ENCODE measurements at places on chromosomes 7 and 10.

DNA sequence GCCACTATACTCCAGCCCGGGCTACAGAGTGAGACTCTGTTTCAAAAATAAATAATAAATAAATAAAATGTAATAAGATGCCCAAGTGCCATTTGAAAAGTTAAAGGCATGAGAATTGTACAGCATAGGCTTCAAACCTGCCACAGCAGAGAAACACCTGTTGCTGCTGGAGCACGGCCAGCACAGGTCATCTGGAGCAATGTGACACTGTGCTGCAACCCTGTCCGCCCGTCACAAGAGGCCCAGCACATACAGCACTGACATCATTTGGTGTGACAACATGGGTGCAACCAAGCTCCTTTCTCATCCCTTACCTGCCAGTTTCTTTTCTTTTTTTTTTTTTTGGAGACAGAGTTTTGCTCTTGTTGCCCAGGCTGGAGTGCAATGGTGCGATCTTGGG lies 1.3 kb downstream of the RFC2 start:
- H3K36me3 ChIP-seq: no peaks in the 10 kb centered on the region
- no peak overlapping the region for H3K27ac ChIP-seq
- peak; percentile 66 for DNase-seq
- H3K27me3 ChIP-seq: no peaks in the 10 kb centered on the region
- H3K4me3 ChIP-seq: no peak overlapping the region

DNA sequence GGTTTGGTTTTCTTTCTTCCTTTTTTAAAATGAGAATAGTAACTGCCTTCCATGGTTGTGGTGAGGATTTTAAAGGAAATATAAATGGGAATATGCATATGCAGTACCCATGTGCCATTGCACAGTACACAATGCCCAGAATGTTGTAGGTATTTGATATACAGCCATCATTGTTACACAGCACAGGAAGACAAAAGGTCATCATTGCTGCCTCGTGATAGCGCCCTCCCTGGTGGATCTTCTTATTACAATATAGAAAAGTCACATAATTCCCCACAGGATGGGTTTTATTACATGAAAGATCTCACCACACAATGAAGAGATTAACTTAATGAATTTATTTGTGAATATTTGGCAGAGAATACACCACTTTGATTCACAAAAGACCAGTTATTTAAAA lies 76.5 kb downstream of the PPP1R17 start:
- no peak overlapping the region for H3K4me3 ChIP-seq
- no peaks in the 10 kb centered on the region for H3K4me1 ChIP-seq
- H3K27me3 ChIP-seq: no peaks in the 10 kb centered on the region
- no peaks in the 10 kb centered on the region for H3K36me3 ChIP-seq
- no peak for DNase-seq

- H3K27ac ChIP-seq: no peak overlapping the region
- no peaks in the 10 kb centered on the region for H3K36me3 ChIP-seq
- no peaks in the 10 kb centered on the region for H3K27me3 ChIP-seq
- no peak overlapping the region for H3K4me3 ChIP-seq
Observed at GRCh38 chr10:28135258-28135657, 136.4 kb upstream of the ODAD2 start.

GRCh38 chr10:18681366-18681765 lies 22.1 kb downstream of the ARL5B start:
- no peak overlapping the region for H3K4me3 ChIP-seq
- no peaks in the 10 kb centered on the region for H3K36me3 ChIP-seq
- DNase-seq: no peak

GRCh38 chr7:107836237-107837144 lies 33.5 kb upstream of the SLC26A3 start:
- H3K4me1 ChIP-seq: no peaks in the 10 kb centered on the region
- H3K4me3 ChIP-seq: no peak overlapping the region
- no peak for DNase-seq

GRCh38 chr7:41185851-41186250 lies 517.0 kb downstream of the INHBA start:
- H3K27me3 ChIP-seq: no peaks in the 10 kb centered on the region
- no peaks in the 10 kb centered on the region for H3K36me3 ChIP-seq
- H3K4me3 ChIP-seq: no peak overlapping the region
- DNase-seq: no peak
- no peak overlapping the region for H3K27ac ChIP-seq

DNA sequence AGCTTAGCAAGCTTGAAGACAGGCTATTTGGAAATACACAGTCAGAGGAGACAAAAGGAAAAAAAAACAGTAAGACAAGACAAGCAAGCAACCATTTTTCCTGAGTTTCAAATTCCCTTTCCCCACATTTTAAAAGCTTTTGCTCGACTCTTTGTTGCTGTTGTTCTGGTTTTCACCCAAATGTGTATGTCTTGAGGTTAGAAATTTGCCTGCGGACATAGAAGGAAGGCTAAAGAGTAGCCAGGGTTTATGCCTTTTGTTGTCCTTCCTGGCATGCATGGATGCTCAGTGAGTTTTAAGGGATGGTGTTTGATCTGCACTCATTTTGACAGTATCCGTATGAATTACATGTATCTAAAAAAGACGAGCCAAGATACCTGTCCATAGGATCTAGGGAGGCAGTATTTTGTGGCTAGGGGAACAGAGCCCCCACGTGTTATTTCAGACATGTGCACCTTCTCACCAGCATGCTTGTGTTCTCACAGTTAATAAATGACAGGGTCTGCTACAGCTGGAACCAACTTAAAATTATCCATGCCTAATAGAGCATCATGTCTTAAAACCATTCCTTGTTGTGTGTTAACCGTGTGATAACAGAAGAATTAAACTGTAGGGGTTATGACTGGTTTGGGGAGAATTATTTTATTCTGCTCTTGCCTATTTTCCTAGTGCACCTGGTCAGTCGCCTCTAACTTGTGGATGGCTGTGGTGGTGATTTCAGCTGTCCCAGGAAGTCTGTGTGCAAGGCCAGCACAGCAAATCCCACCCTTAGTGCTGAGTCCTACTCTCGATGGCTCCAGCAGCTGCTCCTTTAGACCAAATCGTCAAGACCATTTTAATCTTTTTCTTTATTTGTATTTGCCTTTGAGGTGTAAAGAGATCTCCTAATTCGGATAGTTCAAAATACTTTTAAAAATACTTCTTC lies 9.1 kb downstream of the WIPF3 start:
- no peak for DNase-seq
- H3K27me3 ChIP-seq: no peaks in the 10 kb centered on the region
- no peak overlapping the region for H3K27ac ChIP-seq
- H3K4me3 ChIP-seq: no peak overlapping the region

DNA sequence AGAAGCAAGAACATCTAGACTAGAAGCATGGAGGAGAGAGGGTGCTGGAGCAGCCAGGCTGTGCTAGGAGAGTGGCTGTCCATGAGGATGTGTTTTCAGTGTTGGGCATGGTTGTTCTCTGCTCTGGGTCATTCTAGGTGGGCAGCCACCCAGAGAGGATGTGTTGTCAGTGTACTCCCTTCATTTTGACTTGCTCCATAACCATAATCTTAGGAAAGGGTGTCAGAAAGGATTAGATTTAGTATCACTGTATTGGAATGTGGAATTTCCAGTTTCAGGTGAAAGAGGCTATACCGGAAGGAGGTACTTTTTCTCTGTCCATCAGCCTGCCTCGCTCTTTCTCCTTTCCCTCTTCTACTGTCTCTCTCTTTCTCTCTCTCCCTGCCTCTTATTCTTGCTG lies 474.5 kb upstream of the PODXL start:
- H3K36me3 ChIP-seq: no peaks in the 10 kb centered on the region
- H3K27me3 ChIP-seq: no peaks in the 10 kb centered on the region
- DNase-seq: no peak

DNA sequence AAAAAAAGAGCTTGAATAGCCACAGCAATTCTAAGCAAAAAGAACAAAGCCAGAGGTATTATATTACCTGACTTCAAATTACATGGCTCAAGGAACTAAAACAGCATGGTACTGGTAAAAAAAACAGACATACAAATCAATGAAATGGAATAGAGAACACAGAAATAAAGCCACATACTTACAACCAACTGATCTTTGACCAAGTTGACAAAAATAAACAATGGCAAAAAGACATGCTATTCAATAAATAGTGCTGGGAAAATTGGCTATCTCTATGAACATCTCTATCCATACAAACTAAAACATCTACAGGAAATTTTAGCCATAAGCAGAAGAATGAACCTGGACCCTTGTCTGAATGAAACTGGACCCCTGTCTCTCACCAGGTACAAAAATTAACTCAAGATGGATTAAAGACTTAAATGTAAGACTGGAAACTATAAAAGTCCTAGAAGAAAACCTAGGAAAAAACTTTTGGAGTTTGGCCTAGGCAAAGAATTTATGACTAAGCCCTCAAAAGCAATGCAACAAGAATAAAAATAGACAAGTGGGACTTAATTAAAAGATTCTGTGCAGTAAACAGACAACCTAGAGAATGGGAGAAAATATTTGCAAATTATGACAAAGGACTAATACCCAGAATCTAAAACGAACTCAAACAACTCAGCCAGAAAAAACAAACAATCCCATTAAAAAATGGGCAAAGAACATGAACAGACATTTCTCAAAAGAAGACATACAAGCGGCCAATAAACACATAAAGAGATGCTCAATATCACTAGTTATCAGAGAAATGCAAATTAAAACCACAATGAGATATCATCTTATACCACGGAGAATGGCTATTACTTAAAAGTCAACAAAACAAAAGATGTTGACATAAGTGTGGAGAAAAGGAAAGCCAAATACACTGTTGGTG lies 72.8 kb upstream of the DDC start:
- H3K4me1 ChIP-seq: no peaks in the 10 kb centered on the region
- H3K4me3 ChIP-seq: no peak overlapping the region
- no peaks in the 10 kb centered on the region for H3K27me3 ChIP-seq
- no peak for DNase-seq

GRCh38 chr7:88735920-88736319 lies 23.6 kb upstream of the ZNF804B start:
- H3K4me3 ChIP-seq: no peak overlapping the region
- H3K4me1 ChIP-seq: no peaks in the 10 kb centered on the region
- no peaks in the 10 kb centered on the region for H3K27me3 ChIP-seq

DNA sequence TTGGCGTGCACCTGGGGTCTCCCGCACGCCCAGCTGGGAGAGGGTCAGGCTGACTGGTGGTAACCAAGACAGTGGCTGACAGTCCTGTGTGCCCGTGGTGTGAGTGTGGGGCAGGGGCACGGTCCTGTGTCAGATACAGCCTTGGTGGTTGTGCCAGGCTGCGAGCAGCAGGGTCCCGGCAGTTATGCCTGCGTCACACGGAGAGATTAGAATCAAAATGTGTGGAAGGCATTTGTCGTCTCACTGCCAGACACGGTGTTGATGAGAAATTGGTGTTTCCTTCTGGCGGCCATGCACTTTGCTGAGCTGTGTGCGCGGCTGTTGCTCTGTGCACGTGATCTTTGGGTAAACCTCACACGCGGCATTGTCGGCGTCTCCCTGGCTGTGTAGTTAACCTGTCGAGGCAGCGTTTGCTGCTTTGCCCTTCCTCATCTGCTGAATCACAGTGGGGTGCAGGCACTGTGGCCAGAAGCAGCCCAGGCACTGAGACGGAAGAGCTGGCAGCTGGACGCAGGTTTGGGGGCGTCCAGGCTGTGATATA lies 87.7 kb downstream of the NKX6-2 start:
- H3K4me1 ChIP-seq: no peaks in the 10 kb centered on the region
- H3K27ac ChIP-seq: no peak overlapping the region
- no peak overlapping the region for H3K4me3 ChIP-seq
- H3K36me3 ChIP-seq: no peaks in the 10 kb centered on the region
- no peak for DNase-seq
- no peaks in the 10 kb centered on the region for H3K27me3 ChIP-seq

DNA sequence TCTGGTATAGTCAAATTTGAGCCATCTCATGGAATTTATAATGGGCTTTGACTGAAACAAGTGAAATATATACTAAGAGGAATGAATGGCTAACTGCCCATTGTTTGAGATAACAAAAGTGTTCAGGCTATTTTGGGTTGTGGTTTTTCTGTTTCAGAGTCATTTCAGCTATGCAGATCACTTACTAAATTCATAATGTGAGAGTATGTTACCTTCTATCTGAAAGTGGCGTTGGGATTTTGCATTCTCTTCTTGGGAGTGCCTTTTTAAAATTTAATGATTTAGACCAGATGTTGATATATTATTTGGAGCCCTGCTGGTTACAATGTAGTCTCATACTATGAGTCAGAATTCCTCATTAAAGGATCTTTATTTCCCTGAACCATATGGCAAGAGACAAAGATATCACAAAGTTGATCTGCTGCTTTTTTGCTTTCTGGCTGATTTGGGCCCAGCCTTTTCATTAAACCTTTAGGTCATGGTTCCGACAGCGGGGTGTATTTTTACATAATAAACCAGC lies 10.4 kb downstream of the VCL start:
- no peak overlapping the region for H3K27ac ChIP-seq
- no peak overlapping the region for H3K4me3 ChIP-seq
- H3K36me3 ChIP-seq: no peaks in the 10 kb centered on the region
- no peaks in the 10 kb centered on the region for H3K27me3 ChIP-seq
- no peaks in the 10 kb centered on the region for H3K4me1 ChIP-seq

GRCh38 chr7:108225531-108226181 lies 95.5 kb upstream of the LAMB4 start:
- no peak overlapping the region for H3K4me3 ChIP-seq
- no peaks in the 10 kb centered on the region for H3K27me3 ChIP-seq
- no peak overlapping the region for H3K27ac ChIP-seq

- no peaks in the 10 kb centered on the region for H3K27me3 ChIP-seq
- no peaks in the 10 kb centered on the region for H3K36me3 ChIP-seq
- H3K4me3 ChIP-seq: no peak overlapping the region
- H3K4me1 ChIP-seq: no peaks in the 10 kb centered on the region
Observed at GRCh38 chr7:17408904-17409290, 110.4 kb downstream of the AHR start.

- H3K4me3 ChIP-seq: no peak overlapping the region
- peaks cover 9% of the 10 kb centered on the region for H3K4me1 ChIP-seq
- no peaks in the 10 kb centered on the region for H3K36me3 ChIP-seq
Observed at GRCh38 chr10:125038637-125039036, 96.7 kb downstream of the ZRANB1 start.

GRCh38 chr7:149763563-149764240 lies 9.7 kb downstream of the ZNF467 start:
- H3K27me3 ChIP-seq: peaks cover 25% of the 10 kb centered on the region
- H3K4me1 ChIP-seq: no peaks in the 10 kb centered on the region
- no peak overlapping the region for H3K4me3 ChIP-seq
- DNase-seq: no peak
- no peaks in the 10 kb centered on the region for H3K36me3 ChIP-seq
- H3K27ac ChIP-seq: no peak overlapping the region

DNA sequence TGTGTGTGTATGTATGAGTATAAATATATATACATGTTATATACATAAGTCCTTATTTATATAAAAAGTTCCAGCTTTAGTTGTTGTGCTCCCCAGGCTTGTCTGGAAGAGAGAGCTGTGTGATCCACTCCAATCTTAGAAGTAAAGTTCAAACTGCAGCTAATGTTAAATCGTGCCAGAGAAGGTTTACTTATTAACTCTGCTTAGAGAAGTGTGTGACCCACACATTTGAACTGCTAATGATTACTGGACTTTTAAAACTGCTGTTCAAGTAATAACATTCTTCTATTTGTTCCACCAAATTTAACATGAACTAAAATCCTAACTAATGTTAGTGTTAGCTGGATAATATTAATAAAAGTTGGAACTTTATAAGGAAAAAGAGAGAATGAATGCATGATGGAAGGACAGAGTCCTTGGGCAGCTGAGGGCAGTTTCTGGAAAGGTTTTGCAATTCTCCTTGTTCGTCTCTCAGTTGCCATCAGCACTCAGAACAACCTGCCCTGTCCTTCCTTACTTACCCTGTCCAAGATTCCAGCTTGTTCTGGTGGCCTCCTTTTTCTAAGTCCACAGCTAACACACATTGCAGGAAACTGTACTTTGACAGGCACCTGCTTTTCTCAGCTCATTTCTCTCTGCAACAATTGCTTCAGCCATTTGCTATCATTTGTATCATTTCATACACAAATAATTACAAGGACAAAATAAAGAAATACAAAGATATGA lies 162.6 kb downstream of the FAM107B start:
- H3K27me3 ChIP-seq: no peaks in the 10 kb centered on the region
- H3K4me3 ChIP-seq: no peak overlapping the region
- no peak overlapping the region for H3K27ac ChIP-seq
- no peaks in the 10 kb centered on the region for H3K4me1 ChIP-seq
- no peaks in the 10 kb centered on the region for H3K36me3 ChIP-seq
